AG04450 (cell line): ENCODE measurements at places on chromosomes 1 and 21.
A peak's percentile ranks its signal among the peaks of the same experiment; 100 is the strongest.

- no peak for DNase-seq
Measured at GRCh38 chr1:182051938-182052337, 9.6 kb downstream of the ZNF648 start.

- no peak for DNase-seq
Measured at GRCh38 chr1:175713381-175713780, 30.0 kb downstream of the TNR start.

DNA sequence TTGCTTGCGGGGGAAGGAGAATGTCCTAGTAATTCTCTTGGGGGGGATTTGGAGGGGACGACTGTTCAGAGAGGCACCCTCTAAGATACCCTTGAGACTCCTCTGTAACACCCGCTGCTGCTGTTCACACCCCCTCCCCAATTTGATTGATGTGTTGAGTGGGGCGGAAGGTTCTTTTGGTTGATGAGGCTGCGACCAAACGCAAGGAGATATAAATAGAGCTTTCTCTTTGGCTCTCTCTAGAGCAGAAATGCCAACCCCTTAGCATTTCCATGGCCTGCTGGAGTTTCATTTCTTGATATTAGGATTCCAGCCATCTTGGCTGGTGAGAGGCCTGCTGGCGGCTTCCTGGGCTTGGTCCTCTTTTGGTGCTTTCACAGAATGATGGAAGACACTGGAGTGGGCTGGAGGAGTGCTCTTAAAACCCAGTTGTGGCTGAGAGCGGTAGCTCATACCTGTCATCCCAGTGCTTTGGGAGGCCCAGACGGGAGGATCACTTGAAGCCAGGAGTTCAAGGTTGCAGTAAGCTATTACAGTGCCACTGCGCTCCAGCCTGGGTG, 2.0 kb downstream of the PIK3CD start:
- no peak for DNase-seq

DNA sequence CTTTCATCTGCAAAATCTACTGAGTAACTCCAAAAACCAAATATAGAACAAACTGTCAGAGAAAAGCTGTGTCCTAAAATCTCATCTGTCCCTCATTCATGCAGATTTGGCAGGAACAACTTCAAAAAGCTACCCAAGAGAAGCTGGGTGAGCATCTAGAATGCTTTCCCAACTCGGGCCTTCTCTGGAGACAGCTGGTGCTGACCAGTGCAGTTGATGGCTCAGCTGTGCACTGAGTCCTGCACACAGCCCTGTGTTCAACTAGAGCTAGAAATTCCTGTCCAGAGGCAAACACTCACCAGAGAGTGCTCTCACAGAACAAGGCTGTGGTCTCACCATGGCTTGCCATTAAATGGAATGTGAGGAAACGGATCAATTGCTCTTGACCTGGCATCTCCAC, 202.8 kb downstream of the ASTN1 start:
- no peak for DNase-seq

DNA sequence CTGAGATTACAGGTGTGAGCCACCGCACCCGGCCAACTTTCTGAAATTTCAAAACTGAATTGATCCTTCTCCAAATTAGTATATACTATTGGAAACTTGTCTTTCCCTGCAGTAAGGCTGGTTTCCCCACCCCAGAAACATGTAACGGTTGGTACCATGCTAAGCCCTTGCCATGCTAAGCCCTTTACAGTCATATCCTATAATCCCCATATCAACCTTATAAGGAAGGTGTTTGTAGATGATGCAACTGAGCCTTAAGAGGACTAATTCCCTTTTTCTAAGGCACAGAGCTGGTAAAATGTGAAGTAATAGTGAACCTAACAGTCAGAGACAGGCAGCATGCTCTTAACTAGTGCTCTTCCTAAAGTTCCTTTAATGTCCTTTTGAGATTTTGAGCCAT, 413.7 kb downstream of the DISC1 start:
- no peak for DNase-seq

GRCh38 chr21:29521872-29522271, 223.2 kb downstream of the BACH1 start:
- DNase-seq = no peak

- no peak for DNase-seq
Measured at GRCh38 chr1:67522001-67522441, 91.8 kb upstream of the SERBP1 start.

DNA sequence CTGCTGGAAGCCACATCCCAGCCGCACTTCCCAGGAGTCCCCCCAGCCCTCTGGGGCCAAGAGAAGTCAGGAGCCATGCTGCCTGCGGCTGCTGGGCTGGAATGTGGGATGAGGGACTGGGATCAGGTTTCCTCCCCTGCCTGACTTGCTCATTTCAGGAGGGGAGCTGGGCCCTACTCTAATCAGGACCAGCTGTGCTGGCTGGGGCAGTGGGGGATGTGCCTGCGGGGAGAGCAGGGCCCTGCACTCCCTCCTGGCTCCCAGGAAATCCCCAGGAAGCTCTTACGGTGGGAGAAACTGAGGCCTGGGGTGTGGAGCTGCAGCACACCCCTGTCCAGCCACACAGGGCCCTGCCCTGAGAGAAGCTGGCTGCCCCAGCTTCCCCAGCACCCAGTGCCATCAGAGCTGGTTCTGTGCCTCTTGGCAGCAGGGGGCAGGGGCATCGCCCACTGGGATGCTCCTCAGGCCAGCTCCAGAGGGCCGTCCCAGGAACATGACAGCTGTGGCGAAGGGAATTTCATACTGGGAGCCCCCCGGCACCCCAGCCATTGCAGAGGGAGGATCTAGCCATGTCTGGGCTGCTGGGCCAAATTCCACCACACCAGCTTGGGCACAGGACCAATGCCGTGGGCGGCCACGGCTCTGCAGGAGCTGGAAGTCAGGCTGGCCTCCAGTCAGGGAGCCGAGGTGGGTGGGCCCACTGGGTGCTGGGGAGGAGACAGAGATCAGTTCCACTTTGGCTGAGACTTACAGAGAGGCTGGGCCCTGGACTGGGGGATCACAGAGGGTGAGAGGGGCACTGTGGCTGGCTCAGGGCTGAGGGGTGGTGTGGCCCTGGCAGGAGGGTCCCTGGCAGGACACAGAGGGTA, 21.3 kb upstream of the PRSS38 start:
- peak; percentile 85 for DNase-seq

GRCh38 chr1:203558064-203558760, 64.3 kb downstream of the OPTC start:
- peak; percentile 93 for DNase-seq

- no peak for DNase-seq
Measured at GRCh38 chr1:31570906-31571305, 5.4 kb upstream of the TINAGL1 start.

GRCh38 chr1:200588698-200589097, 31.9 kb downstream of the KIF14 start:
- DNase-seq = no peak

GRCh38 chr1:37844536-37844935, 14.9 kb downstream of the MTF1 start:
- DNase-seq = no peak

DNA sequence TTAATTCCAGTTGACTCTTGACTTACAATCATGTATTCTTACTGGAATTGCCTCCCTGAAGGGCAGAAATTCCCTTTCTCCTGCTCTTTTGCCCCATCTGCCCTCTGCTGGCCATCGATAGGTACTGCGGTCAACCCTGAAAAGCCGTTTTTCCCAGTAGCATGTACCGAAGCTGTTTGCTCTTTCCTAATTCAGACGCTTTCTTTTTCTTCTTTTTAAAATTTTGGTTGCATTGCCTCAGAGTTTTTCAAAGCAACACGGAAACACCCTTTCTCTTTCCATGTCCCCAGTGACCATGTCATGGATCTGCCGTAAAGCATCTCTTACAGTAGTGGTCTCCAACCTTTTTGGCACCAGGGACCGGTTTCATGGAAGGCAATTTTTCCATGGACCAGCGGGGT, 164.2 kb upstream of the C1orf21 start:
- DNase-seq = no peak

DNA sequence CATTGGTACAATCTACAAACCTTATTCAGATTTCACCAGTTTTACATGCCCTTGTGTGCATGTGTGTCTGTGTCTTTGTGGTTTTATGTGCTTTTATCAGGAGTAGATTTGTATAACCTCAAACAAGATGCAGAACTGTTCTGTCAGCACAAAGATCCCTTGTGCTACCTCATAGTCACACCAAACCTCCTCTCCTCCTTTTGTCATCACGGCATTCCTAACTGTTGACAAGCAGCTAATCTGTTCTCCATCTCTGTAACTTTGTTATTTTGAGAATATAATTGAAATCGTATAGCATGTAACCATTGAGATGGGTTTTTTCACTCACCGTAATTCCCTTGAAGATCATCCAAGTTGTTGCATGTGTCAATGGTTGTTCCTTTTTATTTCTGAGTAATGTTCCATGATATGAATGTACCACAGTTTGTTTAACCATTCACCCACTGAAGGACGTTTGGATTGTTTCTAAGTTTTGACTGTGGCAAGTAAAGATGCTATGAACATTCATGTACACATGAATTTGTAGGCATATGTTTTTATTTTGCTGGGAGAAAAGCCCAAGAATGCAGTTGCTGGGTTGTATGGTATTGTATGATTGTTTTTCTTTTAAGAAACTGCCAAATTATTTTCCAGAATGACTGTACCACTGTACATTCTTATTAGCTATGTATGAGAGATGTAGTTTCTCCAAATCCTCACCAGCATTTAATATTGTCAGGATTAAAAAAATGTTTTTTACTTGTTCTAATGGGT, 78.1 kb upstream of the B3GALT2 start:
- DNase-seq = no peak

DNA sequence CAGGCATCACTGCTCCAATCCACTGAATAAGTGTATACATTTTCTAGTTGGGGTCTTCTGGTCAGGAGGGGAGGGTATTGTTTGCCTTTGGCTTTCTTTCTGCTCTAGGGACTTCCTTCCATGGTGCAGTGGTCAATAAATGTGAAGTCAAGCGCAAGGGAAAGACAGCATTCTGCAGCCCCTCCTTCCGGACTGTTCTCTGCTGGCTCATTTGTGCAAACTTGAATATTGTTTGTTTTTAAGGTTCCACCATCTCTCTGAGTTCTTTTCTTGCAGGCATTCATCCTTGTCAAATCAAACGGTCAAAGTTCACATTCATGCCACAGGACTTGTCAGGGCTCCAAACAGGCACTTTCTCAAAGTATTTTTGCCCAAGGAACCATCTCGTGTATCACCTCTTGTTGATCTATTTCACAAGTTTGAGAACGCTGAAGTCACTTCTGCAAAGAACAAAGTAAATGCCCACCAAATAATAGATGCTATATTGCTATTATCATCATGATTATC, 205.6 kb upstream of the KAZN start:
- DNase-seq = no peak

GRCh38 chr1:235129774-235130570, 1.3 kb upstream of the TOMM20 start:
- DNase-seq = no peak

DNA sequence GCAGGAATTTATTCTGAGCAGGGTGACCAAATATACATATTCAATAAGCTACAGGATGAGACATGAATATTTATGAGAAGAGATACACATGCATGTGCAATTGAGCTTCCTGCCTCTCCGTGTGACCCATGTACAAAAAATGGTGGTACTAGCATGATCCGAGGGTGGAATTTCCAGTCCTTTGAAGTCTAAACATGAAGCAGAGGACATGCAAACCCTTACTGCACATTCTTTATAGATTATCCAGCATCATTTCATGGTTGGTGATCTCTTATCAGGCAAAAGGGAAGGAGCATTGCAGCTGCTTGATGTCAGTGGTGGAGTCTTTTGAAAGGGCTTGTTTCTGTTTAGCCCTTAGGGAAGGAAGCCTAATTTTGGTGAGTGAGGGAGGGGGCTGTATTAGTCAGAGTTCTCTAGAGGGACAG, 448.6 kb downstream of the SETD4 start:
- DNase-seq = no peak

- DNase-seq = no peak
Measured at GRCh38 chr1:36408479-36408878, 10.8 kb upstream of the LSM10 start.

DNA sequence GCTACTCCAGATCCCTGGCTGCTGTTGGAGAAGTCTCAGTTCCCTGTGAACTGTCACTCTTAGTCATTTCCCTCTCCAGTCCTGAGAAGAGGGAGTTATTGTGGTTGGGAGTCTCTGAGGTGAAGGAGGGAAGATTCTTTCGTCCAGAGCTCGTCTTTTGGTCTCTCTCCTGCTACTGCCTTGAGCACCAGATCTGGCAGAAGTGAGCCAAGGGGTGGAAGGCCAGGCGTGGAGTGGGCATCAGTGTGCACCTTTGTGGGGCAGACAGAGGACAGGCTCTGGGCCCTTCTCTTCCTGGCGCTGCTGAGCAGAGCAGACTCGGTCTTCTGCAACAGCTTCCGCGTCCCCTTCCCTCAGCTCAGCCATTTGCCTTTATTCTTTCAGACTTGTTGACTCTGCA, 19.1 kb downstream of the CLCN6 start:
- no peak for DNase-seq

DNA sequence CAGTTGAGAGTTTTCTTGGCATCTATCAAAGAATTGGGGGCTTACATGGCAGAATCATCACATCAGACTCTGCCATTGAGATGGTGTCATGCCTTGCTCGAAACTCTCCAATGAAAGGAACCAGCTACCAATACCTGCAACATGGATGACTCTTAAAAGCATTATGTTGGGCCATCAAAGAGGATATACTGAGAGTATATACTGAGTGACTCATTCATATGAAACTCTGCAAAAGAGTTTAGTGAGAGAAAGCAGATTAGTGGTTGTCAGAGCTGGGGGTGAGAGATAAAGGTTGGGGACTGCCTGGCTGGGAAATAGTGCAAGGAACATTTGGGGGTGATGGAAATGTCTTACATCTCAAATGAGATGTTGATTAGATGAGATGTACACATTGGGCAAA, 14.7 kb upstream of the HMGB4 start:
- DNase-seq = no peak

GRCh38 chr21:15841856-15842564, 112.2 kb downstream of the USP25 start:
- DNase-seq = peak; percentile 34

GRCh38 chr1:17370618-17371017, 1.4 kb upstream of the PADI6 start:
- DNase-seq = no peak

GRCh38 chr1:27109103-27109822, 45.7 kb downstream of the SLC9A1 start:
- DNase-seq = no peak
